ENCODE measurements at places on chromosomes 5 and 9.

GRCh38 chr5:64646169-64646568 is 44.1 kb upstream of the SHISAL2B start:
- DNase-seq = no peak

GRCh38 chr5:6732634-6733410 is 19.6 kb downstream of the TENT4A start:
- peak; percentile 48 for DNase-seq

GRCh38 chr5:95572016-95572415 is 17.1 kb downstream of the ARSK start:
- DNase-seq = no peak

DNA sequence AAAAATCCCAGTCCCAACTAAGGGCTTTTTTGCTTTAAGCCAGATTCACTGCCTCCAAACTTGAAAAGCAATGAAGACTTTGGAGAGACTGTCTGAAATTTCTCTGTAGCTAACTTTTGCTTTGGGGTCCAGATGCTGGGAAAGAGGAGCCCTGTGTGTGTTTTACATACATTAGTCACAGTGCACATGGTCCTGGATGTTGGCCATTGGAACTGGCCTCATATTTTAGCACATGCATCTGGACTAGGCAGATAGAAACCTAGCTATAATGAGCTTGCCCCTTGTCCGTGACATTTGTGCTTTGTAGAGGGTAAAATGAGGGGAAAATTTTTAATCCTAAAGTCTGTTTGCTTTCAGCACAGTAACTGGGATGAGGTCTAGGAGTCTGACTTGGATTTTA is 421.7 kb downstream of the CDK5RAP2 start:
- DNase-seq = no peak

DNA sequence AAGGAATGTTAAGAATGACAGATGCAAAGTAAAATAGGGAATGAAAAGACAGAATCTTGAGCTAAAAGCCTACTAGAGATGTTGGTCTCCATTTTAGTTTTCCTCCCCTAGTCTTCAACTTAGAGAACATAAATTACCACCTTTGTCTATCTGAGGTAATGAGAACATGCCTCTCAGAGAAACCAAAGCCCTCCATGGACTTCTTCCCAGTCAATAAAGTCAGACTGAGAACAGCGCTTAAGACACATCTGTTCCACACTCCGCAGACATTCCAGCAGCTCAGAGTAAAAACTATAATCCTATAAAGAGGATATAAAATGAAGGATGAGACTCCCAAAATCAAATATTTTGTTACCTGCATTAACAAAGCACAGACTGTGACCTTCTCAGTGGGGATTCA is 79.2 kb downstream of the DPYSL3 start:
- DNase-seq = no peak

- no peak for DNase-seq
Observed at GRCh38 chr5:110956280-110956912, 115.1 kb upstream of the TSLP start.

DNA sequence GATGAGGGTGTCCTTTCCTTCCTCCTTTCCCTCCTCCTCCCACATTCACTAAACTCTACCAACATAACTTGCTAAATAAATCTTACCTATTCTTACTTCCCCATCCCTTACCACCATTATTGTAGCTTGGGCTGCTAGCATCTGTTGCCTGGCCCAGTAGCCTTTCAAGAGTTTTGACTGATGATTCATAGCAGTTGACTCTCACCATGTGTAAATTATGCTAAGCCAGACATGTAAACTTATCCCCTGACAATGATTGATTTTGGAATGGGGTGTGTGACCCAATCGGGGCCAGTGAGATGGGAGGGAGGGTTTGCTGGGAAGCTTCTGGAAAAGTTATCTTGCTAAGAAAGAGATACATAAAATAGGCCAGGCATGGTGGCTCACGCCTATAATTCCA is 161.8 kb upstream of the SPRY4 start:
- DNase-seq = no peak

Data from skeletal muscle cell (primary cell).